ENCODE measurements at places on chromosomes 4 and X.
A peak's percentile ranks its signal among the peaks of the same experiment; 100 is the strongest.

DNA sequence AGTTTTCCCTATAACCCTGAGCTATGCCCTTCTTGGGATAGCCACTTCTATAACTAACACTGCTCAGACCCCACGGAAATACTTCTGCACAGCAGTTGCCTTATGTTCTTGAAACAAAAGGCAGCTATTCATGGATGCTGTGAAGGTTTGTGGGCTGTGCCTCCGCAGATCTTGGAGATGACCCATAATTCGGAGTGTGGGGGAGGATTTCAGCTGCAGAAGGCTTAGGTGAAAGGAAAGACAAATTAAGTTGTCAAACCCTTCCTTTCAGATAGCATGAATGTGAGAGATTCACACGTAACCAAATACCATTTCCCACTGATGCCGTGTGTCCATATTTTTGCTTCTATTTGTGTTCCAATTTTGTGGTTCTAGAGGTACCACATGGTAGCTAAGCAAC, 38.1 kb upstream of the NYX start:
- DNase-seq: no peak

DNA sequence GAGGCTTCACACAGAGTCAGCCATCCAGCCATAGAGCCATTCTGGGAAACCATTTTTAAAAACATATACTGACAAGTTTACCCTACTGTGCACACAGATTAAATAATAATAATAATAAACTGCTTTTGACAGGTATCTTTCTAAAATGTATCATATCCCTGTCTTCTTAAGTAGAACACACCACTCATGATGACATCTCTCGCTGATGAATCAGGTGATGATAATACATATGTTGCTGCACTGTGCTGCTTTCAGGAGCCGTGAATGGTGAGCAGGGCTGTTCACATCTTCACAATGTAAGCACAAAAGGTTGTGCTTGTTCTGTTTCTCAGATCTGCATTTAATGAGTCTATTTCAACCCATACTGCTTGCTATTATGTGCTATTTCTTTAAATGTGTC, 3.5 kb downstream of the MTNR1A start:
- DNase-seq: no peak

GRCh38 chr4:182409271-182409670, 166.1 kb downstream of the TENM3 start:
- DNase-seq: no peak

DNA sequence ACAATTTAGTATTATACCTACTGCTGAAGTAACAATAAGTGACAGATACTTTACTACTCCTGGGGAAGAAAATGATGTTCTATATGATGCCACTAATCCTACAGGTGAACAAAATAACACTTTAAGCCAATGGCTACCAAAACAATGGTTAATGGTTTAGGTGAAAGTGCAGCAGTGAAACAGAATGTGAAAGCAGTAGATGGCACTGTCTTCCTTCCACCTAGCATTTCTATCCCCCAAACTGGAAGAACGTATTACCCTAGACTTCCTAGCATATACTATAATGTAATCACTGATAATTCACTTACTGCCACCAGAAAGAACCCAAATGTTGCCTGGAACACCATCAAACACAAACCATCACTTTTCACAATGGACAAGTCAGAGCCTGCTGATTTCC, 18.9 kb upstream of the CABS1 start:
- no peak for DNase-seq

DNA sequence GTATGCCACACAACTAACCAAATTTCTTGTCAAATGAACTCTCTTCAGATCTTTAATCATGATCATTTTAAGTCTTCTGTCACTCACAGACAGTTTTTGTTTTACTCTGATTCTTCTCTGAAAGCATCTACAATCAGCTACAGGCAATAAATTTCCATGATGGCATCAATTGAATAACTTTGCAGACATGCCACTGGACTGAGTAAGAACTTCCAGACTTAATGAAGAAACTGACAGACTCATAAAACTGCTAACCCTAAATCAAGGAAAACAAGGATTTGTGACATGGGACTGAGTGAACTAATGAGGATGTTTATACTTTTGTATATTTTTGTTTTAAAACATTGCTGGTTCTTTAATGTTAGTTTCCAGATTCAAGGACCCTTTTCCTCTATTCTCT, 5.5 kb upstream of the PPP1R2C start:
- DNase-seq: no peak

- no peak for DNase-seq
Observed at GRCh38 chrX:100700809-100701208, 31.1 kb downstream of the SYTL4 start.

DNA sequence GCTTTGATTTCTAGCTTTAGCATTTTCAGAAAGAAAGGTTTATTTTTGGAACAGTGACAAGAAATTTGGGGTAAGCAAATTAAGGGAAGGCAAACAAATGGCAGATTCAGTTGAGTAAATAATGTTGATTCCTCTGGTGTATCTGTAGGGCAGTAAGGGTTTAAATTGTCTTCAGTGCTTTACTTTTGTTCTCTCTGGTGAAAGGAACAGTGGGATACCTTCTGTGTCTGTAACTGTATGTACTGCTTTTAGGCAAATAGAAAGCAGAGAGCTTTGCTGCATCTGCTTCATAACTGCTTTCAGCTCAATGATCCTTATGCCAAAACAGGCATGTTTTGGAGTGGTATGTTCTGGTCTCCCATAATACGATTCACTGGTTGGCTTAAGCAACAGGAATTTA, 932.1 kb upstream of the SLIT2 start:
- no peak for DNase-seq

DNA sequence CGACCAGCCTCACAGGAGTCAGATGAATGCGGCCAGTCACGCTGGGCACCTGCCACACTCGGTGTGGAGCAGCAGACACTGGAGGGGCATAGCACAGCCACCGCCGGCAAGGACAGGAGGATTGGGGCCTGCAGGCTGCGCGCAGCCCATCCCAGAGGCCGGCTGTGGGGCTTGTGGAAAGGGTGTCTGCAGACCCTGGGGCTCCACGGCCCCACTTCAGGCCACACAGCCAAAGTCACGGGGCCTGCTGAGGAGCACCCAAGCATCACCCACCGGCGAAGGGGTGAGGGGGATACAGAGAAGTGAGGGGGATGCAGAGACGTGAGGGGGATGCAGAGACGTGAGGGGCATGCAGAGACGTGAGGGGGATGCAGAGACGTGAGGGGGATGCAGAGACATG, 70.1 kb downstream of the FAM53A start:
- no peak for DNase-seq

DNA sequence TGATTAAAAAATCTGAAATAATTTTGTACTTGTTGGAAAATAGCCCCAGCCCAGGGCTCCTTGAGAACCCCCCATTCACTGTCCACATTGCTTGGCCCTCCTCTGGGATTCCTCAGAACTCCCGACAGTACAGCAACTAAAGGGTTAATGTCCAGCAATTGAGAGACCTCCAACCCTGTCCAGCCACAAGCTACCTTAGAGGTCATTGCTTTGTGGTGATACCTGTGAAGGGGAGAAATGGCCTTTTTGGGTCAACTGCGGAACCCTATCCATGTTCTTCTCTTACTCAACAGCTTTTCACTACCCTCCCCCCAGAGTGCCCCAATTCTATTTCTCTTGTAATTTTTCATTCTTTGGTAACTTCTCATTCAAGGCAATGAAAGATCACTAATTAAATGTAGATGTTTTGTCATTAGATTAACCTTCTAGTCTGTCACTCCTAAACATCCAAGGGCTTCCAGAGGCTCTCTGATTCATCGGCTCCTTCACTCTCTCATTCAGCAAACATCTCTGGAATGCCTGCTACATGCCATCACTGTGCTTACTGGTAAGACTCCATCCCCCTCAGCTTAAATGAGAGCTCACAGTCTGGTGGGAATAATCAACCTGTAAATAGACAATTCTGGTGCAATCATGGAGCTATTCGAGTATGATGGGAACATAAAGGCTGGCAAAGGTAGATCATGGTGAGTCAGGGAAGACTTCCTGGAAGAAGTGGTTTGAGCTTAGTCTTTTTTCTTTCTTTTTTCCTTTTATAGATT, 241.4 kb upstream of the PGRMC2 start:
- DNase-seq: no peak

GRCh38 chr4:135464311-135464710, 1262.7 kb upstream of the PABPC4L start:
- no peak for DNase-seq

- DNase-seq: no peak
Observed at GRCh38 chr4:139672732-139673131, 7.1 kb downstream of the MGST2 start.

GRCh38 chr4:142265946-142266345, 580.2 kb downstream of the INPP4B start:
- no peak for DNase-seq

DNA sequence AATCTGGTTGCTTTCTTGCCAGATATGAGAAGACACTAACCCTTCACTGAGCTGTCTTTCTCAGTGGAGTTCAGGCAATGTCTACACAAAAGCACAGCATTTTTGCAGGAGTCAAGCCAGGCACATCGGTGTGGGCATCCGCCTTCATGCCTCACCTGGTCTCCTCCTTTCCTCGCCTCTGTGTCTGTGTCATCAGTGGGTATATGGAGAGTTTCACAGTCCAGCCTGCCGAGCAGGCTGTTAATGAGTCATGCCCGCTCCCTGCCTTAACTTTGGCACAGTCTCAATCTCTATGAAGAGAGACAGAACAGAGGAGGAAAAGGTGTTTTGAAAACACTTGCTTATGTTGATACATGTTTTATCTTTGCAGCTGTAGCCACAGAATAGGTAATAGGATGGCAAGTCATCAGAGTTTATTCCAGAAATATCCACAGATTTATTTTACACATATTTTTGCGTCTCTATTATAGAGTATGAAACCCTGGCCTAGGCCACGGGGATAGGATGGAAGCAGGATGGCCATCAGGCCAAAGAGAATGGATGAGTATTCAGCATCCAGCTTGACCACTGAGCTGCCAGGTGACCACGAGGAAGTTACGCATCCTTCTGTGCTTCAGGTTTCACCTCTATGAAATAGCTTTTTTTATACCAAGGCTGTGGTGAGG, 32.8 kb upstream of the MAML3 start:
- no peak for DNase-seq

- no peak for DNase-seq
Observed at GRCh38 chrX:150570512-150570911, 2.1 kb downstream of the MTM1 start.

DNA sequence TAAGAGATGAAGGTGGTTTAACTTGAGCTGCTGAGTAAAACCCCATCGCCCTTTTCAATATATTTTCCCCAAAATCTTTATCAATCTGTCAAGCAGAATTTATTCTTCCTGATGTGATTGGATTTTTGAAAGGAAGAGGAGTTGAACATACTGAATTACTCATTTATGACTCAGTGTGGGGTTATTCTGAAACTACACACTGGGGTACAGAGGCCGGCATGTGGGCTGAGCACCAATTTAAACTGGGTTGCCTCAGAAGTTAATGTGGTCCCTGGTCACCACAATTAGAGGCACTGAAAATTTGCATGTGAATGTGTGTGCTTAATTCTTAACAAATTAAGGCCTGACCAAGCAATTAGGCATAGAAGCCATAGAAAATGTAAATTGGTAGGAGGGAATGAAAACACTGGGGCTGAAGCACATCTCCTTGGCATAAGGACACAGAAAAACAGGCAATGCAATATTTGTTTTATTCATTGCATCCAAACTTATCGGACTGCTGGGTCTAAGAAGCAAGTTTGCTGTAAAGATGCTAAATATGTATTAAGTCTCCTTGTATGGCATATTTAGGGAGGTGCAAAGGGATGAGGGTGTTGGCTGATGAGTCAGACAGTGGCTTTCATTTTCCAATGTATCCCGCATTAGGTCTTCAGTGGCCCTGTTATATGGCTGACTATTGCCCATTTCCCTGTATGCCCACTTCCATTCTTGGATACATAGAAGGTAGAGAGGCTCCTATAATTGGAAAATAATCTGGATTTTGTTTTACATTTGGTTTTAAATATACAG, 170.9 kb downstream of the IL15 start:
- no peak for DNase-seq

DNA sequence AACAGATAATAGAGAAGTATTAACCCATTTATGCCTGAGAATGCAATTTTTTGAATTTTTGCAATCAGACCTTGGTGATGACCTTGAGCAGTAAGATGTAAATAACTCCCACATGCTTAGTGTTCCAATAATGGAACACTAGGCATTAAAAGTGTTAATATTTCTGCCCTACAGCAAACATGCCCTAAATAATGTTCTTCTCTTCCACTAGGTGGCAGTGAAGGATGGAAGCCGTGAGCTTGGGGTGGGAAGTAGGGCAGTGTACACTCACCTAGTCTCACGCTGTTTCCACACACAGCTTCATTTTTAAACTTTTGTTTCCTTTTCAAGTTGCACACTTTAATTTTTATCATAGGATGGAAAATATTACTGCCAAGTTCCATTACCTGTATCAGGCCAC, 613.1 kb upstream of the HS3ST1 start:
- DNase-seq: no peak

- peak; percentile 16 for DNase-seq
Observed at GRCh38 chrX:155086202-155086840, 15.0 kb downstream of the BRCC3 start.

DNA sequence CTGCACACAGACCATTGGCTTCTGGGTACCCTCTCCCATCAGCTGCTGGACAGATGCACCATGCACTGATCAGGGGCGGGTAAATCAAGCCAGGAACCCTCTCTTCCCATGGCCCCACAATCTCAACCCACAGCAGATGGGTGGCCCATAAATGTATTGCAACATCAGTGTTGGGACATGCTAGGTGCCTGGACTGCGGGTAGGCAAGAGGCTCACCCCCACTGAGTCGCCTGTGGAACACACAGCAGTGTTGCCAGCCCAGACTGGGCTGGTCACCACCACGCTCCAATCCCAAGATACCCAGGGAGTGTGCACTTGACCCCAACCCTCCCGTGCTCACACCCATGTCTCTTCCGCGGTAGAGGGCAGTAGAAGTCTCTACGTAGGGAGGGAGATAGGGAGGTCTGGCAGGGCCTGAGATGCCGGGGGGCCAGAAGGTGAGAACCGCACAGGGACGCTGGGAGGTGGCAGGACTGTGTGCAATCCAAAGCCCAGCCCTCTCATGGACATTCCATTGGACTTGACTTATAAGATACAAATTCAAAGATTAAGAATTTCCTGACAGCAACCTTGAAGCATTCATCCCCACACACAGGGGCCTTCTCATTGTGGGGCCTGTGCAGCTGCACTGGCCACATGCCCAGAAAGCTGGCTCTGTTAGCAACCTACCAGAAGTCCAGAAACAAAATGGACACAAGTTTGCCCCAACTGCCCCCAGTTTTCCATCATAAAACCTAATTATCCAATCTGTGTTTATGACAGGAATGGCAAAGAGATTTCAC, 183.7 kb downstream of the NSUN7 start:
- DNase-seq: no peak

GRCh38 chrX:21975812-21976211, 35.3 kb downstream of the SMS start:
- DNase-seq: no peak

- no peak for DNase-seq
Observed at GRCh38 chrX:7170898-7171297, 22.9 kb upstream of the PUDP start.

DNA sequence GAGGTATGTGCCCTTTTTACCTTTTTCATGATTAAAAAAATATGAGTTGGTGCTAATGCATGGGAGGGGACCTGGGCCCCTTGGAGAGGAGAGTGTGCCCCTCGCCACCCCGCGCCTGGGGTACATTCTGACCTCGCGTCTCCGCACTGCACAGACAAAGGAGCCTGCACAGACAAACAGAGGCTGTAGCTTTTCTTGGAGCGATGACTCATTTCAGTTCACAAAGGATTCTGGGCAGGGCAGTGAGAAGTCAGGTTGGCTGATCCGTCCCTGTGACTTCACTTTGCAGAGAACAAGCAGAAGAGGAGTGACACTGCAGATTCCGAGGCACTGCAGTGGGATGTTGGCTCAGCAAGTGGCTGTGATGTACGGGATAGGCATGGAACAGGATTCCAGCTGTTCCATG, 82.9 kb downstream of the STOX2 start:
- no peak for DNase-seq

Measured in stimulated activated CD4-positive, alpha-beta T cell treated with anti-CD3 and anti-CD28 coated beads, TNF-alpha, amount 100 ng/mL, for 4 hours (primary cell).